ENCODE measurements at places on chromosomes 2 and 18.

- DNase-seq: no peak
Measured at GRCh38 chr2:85865539-85866164, 23.1 kb downstream of the ST3GAL5 start.

- no peak for DNase-seq
Measured at GRCh38 chr2:167381349-167381748, 493.1 kb downstream of the XIRP2 start.

DNA sequence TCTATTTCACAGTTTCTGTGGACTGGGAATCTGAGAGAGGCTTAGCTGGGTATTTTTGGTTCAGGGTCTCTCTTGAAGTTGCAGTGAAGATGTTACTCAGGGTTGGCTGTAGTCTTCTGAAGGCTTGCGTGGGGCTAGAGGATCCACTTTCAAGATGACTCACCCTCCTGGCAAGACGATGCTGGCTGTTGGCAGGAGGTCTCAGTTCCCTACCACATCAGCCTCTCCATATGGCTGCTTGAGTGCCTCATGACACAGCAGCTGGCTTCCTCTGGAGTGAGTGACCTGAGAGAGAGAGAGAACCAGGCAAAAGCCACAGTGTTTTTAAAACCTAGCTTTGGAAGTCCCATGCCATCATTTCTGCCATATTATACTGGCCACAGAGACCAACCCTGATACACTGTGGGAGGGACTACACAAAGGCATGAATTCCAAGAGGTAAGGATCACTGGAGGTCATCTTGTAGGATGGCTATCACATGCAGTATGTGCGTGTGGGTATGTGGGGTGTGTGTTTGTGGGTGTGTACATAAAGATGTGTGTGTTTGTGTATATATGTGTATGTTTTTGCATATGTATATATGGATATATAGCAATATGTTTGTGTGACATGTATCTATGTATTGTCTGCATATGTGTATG lies 25.1 kb downstream of the DNPEP start:
- no peak for DNase-seq

DNA sequence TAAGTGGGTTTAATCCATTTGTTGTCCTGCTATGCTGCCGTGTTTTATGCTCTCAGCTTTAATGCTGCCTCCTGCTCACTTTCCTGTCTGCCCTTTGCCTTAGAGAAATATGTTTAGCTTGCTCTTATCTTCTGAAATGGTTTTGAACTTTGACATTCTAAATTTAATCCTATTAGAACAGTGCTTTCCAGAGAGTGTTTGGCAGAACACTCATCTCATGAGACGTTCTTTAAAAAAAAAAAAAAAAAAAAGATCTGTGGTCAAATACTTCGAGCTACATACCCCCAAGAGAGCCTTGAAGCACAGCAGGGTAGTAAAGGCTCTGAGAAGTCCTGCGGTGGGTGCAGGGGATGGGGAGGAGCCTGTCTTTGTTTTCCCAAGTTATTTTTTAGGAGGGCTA lies 161.3 kb downstream of the SPP2 start:
- no peak for DNase-seq

GRCh38 chr2:42114091-42114490 lies 55.1 kb upstream of the EML4 start:
- no peak for DNase-seq

DNA sequence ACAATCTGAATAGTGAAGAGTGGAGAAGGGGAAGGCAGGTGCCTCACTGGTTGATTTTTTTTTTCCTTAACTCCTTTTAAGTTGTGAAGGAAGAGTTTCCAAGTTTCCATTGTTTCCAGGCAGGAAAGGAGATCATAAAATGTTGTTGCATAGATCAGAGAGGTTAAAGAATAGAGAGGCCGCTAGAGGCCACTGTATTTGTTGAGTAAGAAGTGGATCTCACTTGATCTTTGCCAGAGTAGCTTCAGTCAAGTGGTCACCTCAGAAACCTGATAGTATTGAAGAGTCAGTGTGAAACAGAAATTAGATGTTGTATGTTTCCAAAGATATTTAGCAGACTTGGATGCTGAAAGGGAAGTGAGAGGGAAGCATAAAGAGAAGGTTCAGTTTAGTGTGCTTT lies 17.6 kb downstream of the CTNNA2 start:
- no peak for DNase-seq

DNA sequence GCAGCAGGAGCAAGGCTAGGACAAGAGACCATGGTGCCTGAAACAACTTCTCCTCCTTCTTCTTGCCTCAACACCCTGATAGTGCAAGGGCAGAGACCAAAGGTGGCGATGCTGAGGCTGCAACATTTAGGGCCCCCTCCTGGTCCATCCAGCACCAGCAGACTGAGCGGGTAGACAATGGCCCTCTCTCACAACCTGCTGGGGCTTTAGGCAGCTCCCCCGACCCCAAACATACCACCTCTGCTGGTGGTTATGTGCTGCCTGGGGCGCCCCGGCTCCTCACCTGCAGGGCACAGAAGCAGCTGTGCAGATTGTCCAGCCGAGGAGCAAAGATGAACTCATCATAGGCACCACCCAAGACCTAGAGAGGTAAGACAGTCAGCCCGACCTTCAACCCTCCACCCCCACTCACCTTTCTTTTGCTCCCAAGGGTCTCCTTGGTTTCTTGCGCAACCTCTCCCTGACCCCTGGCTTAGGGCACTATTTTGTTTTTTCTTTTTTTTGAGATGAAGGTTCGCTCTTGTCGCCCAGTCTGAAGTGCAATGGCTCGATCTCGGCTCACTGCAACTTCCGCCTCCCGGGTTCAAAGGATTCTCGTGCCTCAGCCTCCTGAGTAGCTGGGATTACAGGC lies 3.5 kb downstream of the DNPEP start:
- DNase-seq: no peak

GRCh38 chr18:32303400-32303799 lies 113.6 kb downstream of the MEP1B start:
- no peak for DNase-seq

DNA sequence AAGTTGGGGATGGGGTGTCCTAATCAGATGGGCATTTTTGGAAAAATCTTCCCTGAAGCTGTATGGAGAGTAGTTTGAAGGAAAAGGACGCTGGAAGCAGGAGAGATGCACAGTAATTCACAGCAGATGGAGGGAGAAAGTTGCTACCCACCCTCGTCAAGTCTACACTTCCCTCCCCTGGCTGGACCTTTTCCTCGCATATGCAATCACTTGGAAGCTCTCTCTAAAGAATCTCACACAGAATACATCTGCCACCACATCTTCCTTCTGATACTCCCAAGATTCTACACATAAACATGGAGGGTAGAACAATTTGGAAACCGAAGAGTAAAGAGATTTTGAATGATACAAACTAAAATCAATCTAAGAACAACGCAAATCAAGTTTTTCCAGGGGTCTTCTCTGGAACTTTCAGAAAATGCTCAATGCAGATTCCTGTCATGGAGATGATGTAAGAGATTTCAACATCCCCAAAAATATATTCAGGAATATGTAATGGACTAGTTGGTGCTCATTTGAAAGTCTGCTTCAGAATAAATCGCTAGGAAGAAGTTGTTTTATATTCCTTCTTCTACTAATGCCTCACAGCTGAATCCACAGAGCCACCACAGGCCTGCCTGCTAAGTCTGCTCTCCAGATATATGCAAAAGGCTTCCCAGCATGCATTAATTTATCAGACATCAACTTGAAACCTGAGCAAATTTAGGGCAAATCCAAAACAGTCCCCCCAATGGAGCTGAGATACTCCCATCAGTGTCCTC lies 291.5 kb downstream of the LRATD1 start:
- DNase-seq: no peak

- DNase-seq: no peak
Measured at GRCh38 chr2:152729844-152730243, 11.4 kb downstream of the ARL6IP6 start.

GRCh38 chr2:43745457-43745856 lies 28.4 kb upstream of the DYNC2LI1 start:
- DNase-seq: no peak

DNA sequence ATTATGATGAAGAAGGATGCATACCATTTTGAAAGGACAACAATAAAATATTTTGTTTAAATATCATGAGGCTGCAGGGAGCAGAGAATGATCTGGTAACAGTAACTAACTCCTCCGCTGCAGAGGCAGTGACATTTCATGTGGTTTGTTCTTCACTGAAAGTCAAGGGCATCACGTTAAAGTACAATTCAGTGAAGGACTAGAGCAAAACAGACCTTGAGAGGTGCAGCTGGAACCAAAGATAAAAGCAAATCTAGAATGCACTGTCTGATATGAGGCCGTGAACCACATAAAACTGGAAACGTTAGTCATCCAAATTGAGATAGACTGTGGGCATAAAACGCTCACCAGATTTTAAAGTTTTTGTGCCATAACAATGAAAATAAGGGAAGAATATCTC lies 522.9 kb upstream of the TNP1 start:
- DNase-seq: no peak

DNA sequence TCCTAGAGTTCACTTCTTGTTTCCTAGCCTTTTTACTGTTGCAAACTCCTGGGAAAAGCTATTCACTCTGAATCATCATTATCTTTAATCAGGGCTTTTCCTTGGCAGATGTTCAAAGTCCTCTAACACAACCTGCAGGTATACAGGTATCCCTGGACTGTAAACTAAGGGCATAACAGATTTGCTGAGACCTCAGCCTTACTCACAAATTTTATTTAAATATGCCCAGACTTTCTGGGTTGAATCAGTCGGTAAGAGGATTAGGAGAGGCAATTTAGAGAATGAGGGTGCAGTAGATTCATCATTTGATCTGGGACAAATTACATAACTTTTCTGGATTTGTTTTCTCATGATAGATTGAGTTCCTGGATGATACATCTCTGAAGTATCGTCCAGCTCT lies 217.8 kb upstream of the STON1 start:
- DNase-seq: no peak

DNA sequence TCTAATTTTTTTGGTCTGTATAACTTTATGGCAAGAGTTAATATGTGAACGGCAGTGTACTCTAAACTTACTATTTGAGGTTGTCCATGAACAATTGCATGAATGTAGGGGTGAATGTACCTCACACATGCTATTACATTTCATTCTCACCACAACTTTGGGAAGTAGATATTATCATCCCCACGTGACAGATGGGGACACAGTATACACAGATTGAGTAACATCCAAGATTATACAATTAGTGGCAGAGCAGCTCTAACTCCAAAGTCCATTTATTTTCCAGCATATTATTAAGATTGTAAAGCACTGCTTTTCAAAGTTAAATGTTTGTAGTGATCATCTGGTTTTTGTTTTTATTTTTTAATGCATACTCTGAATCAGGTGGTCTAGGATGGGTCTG lies 622.1 kb upstream of the ZEB2 start:
- DNase-seq: no peak

- peak; percentile 37 for DNase-seq
Measured at GRCh38 chr2:9703701-9704221, 73.0 kb upstream of the YWHAQ start.

- no peak for DNase-seq
Measured at GRCh38 chr2:675982-676646, 1.1 kb downstream of the TMEM18 start.

- DNase-seq: no peak
Measured at GRCh38 chr2:120902592-120902991, 166.9 kb downstream of the GLI2 start.

DNA sequence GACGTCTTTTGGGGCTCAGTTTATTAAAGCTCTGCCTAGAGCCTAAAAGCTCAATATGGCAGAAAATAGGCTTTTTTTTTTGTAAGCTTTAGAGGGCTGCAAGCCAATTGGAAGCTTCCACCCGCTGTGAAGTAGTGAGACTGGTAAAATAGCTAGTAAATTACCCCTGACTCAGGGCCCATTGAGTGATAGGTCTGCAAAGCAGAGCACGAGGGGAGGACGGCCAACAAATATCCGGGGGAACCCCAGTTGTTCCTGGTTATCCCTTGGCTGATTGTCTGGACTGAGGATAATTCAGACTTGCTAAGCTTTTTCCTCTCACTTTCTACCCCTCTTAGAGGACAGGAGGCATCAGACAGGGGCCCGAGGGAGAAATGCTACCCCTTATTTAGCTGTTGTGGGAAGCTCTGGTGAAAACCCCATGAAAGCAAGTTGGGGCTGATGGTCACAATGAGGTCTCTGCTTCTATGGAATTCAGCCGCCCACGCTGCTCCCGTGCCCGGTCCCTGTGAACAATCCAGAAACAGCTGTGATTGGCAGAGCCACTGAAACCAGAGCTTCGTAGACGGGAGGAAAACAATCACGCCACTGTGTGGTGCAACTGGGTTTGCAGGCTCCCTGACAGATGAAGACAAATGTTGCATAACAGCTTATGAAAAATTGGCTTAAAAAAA lies 141.9 kb upstream of the LGALSL start:
- peak; percentile 71 for DNase-seq

DNA sequence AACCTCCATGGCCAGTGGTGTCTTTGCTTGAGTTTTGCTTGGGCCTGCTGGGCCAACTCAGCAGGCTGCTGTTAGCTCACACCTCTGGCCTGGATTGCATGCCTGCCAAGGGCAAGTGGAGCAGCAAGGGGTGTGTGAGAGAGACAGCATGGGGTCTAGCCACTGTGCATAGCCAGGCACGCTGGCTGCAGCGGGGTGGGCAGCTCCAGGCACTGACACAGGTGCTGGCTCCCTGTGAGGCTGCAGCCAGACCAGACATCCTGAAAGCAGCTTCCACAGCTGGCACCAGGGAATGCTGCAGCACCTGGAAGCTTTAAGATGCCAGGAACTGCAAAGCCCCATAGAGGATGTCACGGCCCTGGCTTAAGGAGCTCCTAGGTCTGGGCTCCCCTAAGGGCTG lies 376.4 kb upstream of the VWC2L start:
- no peak for DNase-seq

- DNase-seq: no peak
Measured at GRCh38 chr2:239058766-239059165, 210.9 kb downstream of the TWIST2 start.

GRCh38 chr2:216554755-216555154 lies 56.1 kb downstream of the RPL37A start:
- no peak for DNase-seq

GRCh38 chr2:238161291-238162051 lies 2.7 kb downstream of the ERFE start:
- no peak for DNase-seq

GRCh38 chr2:152089238-152089637 lies 9.6 kb downstream of the CACNB4 start:
- DNase-seq: no peak

GRCh38 chr2:150742094-150742493 lies 254.6 kb upstream of the RND3 start:
- DNase-seq: no peak

- no peak for DNase-seq
Measured at GRCh38 chr2:189465478-189465877, 24.2 kb downstream of the WDR75 start.

DNA sequence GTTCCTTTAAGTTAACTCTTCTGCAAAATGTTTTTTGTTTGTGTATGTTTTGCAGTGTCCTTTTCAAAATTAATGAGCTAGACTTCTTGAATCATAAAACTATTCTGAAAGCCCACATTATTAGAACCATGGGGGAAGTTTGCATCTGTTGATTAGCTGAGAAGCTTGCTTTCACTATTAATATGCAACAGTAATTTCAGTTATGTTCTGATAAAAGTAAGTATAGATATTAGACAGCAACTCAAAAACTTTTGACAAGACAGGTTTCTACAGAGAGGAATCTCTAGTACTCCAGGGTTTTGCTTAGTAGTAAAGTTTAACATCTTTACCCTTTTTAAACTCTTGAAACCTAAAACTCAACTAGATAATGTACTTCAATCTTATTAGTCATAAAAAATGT lies 147.8 kb downstream of the UBE2E3 start:
- DNase-seq: no peak

Measured in HCT116 (cell line).